Heart left ventricle (tissue), 16 donors: ENCODE measurements at places on chromosomes 2 and 18. TPM values are rescaled to one million over a fixed set of nuclear protein-coding genes. Genes with fewer than 3 reads are reported as not detected.

The TMEM18 gene
- total RNA-seq, result 9.1 TPM

The PLCD4 gene
- 1.3 TPM for total RNA-seq

The CPS1 gene
- 2.7 TPM for total RNA-seq

The REG3G gene
- not detected for total RNA-seq

The STPG4 gene
- not detected for total RNA-seq

GRCh38 chr2:219470429-219470828 is 28.3 kb upstream of the GMPPA start:
- peak overlapping the region; percentile 39 for H3K27ac ChIP-seq
- no peak for DNase-seq
- H3K36me3 ChIP-seq, result no peaks in the 10 kb centered on the region
- peaks cover 17% of the 10 kb centered on the region for H3K4me1 ChIP-seq
- no peak overlapping the region for H3K4me3 ChIP-seq
- H3K27me3 ChIP-seq, result no peaks in the 10 kb centered on the region

DNA sequence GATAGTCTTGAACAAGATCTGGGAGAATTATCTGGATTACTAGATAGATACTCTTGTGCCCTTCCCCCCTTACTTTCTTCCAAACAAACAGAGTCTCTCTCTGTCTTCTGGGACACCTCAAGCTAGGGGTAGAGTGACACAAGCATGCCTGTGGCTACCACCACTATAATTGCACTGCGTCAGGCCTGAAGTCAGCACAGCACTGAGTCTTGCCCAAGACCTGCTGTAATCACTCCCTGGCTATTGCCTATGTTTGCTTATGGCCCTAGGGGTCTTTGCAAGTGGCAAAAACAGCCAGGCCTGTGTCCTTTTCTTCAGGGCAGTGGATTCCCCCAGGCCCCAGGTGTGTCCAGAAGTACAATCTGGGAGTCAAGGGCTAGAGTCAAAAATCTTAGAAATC is 106.6 kb downstream of the SLC5A7 start:
- no peak overlapping the region for H3K4me3 ChIP-seq
- no peaks in the 10 kb centered on the region for H3K27me3 ChIP-seq
- H3K27ac ChIP-seq, result no peak overlapping the region
- no peak for DNase-seq
- H3K4me1 ChIP-seq, result no peaks in the 10 kb centered on the region

GRCh38 chr2:68861330-68861729 is 9.9 kb downstream of the BMP10 start:
- no peak overlapping the region for H3K4me3 ChIP-seq
- DNase-seq, result no peak
- no peaks in the 10 kb centered on the region for H3K27me3 ChIP-seq
- H3K4me1 ChIP-seq, result no peaks in the 10 kb centered on the region

DNA sequence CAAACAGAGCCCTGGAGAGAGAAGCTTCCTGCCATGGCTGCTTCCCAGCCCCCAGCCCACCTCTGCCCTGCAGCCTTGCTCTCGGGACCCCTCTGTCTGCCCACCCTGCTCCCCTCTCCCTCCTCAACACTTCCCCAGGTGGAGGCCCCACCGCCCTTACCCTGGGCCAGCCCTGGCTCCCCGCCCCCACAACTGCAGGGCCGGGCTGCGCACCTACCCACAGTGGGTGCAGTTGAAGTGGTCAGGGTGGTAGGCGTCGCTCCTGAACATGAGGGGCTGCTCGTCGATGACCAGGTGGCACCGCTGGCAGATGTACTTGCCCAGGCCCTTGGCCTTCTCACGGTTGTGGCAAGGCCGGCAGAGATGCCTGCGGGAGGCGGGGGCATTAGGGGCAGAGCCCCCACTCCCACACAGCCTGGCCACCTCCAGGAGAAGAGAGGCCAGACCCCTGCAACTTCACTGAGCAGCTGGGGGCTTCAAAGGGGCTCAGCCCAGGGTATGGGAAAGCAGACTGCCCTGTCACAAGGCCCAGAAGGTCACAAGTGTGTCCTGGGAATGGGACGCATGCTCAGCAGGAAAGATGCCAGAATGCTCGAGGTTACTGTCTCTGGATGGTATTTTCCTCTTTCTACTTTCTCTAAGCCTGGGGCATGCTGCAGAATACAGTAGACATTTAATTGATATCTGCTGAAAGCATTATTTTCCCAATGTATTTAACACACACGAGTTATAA is 3.1 kb upstream of the GPR17 start:
- H3K27me3 ChIP-seq, result no peaks in the 10 kb centered on the region
- no peak overlapping the region for H3K4me3 ChIP-seq
- peaks cover 78% of the 10 kb centered on the region for H3K4me1 ChIP-seq
- H3K27ac ChIP-seq, result peak overlapping the region; percentile 92
- DNase-seq, result no peak

DNA sequence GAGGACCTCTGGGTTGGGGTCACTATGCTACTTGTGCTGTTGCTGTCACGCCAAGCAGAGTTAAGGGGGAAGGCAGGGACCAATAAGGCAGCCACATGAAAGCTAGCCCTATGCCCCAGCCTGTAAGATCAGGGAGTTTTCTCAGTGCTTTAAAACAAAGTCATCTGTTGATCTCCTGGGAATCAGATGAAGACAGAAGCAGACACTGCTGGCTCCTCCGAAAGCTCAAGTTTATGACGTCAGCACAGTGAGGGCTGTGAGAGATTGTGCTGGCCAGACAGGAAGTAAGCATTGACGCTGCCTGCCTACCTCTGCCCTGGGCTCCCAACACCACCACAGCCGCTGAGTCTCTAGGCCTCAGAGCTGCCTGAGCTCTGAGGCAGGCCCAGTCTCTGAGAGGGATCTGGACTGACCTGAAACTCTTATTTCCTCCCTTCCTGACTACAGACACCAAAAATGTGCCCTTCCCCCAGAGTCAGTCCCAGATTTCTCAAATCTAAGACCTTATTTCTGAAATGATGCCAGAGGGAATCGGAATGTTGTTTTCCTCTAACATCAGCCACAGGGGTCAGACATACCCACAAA is 118.1 kb upstream of the EPAS1 start:
- DNase-seq, result peak; percentile 79
- H3K27ac ChIP-seq, result peak overlapping the region; percentile 33
- no peaks in the 10 kb centered on the region for H3K36me3 ChIP-seq
- no peaks in the 10 kb centered on the region for H3K4me1 ChIP-seq
- H3K27me3 ChIP-seq, result no peaks in the 10 kb centered on the region

- no peaks in the 10 kb centered on the region for H3K4me1 ChIP-seq
- DNase-seq, result no peak
- no peak overlapping the region for H3K27ac ChIP-seq
- H3K4me3 ChIP-seq, result no peak overlapping the region
- no peaks in the 10 kb centered on the region for H3K36me3 ChIP-seq
- H3K27me3 ChIP-seq, result no peaks in the 10 kb centered on the region
Measured at GRCh38 chr2:103459283-103459682, 697.5 kb downstream of the TMEM182 start.

DNA sequence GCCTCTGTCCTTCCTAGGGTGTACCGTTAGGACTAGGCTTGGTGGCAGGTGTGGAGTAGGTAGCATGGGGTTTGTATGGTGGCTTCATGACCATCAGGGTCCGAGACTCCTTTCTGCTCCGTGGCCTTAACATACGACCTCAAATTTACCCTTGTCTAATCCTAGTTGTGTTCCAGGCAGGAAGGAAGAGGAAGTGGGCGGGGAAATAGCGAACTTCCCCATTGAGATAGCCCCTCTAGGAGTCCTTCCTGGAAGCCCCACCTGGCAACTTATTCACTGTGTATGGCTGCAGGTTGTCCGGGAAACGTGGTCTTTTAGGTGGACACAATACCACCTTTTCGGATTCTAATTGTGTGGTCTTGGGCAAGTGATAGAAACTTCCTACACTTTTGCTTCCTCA is 9.3 kb downstream of the CD8A start:
- DNase-seq, result no peak
- H3K27me3 ChIP-seq, result no peaks in the 10 kb centered on the region
- H3K27ac ChIP-seq, result no peak overlapping the region
